ENCODE measurements at places on chromosomes 12 and 14.

- DNase-seq: no peak
Observed at GRCh38 chr14:62015243-62015642, 253.0 kb downstream of the SNAPC1 start.

GRCh38 chr12:100646896-100647295 is 73.4 kb downstream of the GAS2L3 start:
- DNase-seq: peak; percentile 20

GRCh38 chr14:92340931-92341330 is 18.0 kb downstream of the SLC24A4 start:
- DNase-seq: no peak

DNA sequence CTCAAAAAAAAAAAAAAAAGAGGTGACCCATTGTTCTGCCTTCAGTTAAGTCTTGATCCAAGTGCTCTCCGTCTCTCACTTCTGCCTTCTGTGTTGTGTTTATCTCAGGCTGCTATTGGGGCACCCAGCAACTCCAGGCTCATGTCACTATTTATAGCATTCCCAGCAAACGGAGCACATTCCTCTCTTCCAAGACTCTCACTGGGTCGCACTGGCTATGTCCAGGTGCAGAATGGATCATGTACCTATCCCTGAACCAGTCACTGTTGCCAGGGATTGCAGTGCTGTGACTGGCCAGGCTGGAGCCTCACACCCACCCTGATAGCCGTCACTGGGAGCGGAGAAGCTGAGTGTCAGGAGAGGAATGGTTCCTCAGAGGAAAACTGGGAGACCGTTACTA is 31.2 kb downstream of the RHOF start:
- no peak for DNase-seq

DNA sequence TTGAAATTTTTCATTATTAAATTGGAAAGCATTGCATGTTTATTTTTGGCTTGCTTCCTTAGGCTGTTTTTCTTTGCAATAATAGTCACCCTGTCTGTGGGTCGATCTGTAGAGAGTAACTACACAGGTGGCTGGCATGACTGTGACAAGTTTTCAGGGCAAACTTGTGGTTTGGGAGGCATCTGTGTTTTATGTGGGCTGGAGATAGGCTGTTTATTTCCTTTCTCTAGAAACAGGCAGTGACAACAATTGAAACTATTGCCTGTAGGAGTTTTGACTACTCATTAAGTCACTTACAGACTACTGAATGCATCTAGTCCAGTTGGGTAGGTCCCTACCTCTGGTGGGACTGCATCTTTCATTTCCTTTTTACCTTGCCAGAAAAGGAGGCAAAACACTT is 155.6 kb downstream of the DYRK2 start:
- DNase-seq: peak; percentile 20

- DNase-seq: no peak
Observed at GRCh38 chr12:17016116-17016864, 410.3 kb upstream of the LMO3 start.

- no peak for DNase-seq
Observed at GRCh38 chr12:38350342-38351174, 34.0 kb downstream of the ALG10B start.

DNA sequence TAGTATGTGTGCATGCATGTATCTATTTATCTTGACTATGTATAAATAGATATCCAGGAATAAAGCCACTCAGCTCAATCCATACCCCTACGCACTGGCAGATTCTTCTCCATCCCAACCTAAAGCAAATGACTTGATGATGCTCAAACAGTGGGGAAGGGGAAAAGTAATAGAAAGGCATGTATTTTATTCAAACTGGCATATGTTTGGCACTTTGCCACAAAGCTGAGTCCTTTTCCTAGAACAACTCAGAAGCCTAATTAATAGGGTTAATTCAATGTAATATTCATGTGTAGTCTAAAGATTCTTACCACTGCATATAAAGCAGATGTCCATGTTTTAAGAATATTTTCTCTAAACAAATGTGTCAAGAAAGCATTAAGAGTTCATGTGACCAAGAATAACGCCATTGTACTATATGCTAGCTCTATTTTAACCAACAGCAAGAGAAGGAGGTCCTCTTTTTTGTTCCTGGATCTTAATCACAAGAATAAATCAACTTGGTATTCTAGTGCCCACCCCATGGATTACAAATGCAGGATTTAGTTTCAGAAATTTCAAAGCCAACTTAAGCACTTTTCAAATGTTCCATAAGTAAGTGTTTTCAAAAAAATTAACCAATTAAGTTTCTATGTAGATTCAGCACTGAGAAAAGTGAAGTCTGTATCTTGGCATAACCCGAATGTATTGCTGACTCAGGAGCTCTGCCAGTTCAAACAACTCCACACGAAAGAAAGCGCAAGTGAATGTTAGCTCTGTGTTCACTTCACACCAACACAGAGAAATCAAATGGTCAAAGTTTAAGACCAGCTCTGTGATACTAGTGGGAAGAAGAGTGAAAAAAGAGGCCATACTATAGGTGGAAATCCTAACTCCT is 233.6 kb downstream of the MED13L start:
- DNase-seq: no peak

DNA sequence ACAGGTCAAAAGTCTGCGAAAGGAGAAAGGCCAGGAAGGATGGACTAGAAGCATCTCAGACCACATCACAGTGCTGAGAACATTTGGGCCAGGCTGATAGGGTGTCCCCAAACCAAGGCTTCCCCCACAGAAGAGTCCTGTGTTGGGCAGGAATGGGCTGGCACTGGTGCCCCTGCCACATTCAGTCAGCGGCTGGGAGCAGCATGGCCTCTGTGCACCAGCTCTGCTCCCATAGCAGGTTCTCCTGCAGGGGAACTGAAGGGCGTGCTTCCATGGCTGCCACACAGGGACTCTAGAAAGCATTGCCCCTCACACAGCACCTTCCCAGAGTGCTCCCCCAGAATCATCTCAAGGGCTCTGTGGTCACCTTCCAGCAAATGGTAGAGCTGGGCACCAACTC is 17.5 kb downstream of the EVL start:
- DNase-seq: peak; percentile 33

- DNase-seq: no peak
Observed at GRCh38 chr12:27261866-27262265, 17.8 kb downstream of the STK38L start.

DNA sequence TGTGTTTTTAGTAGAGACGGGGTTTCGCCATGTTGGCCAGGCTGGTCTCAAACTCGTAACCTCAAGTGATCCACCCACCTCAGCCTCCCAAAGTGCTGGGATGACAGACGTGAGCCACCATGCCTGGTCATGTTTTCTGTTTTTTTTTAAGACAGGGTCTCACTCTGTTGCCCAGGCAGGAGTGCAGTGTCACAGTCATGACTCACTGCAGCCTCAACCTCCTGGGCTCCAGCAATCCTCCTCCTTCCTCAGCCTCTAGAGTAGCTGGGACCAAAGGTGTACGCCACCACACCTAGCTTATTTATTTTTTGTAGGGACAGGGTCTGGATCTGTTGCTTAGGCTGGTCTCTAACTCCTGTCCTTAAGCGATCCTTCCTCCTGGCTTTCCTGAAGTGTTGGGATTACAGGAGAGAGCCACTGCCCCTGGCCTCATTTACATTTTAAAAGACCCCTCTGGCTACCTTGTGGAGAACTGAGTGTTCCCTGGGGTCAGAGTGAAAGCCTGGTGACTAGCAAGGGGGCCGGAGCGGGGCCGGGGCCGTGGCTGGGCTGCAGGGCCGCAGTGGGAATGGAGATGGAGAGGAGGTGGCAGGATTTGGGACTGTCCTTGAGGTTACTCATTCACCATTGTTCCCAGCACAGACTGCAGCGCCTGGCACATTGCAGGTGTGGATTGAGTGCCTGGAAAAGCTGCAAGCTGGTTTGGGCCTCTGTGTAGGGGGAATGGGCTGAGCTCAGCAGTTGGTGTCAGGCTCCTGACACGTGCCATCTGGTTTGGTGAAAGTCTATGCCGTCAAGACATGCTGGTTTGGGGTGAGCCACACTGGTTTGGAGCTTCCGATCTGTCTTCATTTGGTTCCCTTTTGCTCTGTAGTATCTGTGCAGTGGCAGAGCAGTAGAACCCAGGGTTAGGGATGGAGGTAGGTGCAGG is 18.1 kb downstream of the KMT5A start:
- no peak for DNase-seq

- DNase-seq: peak; percentile 84
Observed at GRCh38 chr12:120110550-120111501, 5.7 kb downstream of the RAB35 start.

DNA sequence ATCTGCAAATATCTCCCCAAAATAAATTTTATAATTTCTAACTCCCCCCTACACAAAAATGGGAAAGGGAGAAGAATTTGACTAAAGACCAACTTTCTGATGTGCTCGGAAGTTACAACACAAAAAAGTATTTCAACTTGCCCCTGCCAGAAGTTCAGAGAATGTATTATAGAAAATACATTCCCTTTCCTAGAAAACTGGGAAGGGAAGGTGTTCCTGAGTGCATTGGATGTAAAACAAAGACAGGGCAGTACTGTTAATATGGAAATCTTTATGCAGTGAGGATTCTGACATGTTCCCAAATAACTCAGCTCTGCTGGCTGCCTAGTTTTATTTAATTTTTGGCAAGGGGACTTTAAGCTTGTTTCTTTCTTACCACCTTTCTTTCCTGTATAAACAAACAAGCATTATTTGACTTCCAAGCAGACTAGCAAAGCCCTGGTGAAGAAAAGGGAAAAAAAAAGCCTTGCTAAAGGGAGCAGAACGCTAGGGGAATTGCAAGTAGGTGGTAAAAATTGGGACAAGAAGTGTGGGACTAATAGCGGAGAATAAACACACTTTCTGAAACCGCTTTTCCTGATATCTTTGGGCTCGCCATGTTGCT is 124.1 kb downstream of the STXBP6 start:
- DNase-seq: no peak

DNA sequence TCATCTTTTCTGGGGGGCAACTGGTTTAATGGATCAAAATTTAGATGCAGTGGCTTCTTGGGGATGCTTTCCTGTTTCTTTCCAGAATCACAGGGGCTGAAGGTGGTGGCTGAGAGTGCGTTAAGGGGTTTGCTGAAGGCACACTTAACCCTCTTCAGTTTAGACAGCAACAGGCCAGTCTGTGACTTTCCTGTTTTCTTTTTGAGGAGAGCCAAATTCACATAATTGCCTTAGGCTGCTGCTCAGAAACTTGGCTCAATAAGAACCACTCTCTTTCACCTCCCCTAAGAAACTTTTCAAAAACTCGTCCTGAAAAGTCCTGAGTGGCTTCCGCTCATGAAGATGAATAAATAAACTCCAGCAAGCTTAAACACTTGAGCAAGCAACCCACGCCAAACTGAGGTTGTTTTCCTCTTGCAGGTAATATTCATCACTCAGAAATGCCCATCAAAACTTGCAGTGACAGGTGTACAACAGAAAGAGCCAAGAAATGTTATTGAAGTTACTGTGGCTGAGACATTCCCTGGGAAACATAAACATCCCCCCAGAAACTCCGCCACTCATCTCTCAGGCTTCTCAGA is 510.4 kb downstream of the TMEM132D start:
- DNase-seq: no peak

All from hematopoietic multipotent progenitor cell treated with erythropoietin and hydrocortisone succinate and interleukin-3 and kit ligand, for 4 days (in vitro differentiated cells).